Transverse colon (tissue), 4 donors: ENCODE measurements at places on chromosomes 7 and 10. TPM values are rescaled to one million over a fixed set of nuclear protein-coding genes. Genes with fewer than 3 reads are reported as not detected.

DNA sequence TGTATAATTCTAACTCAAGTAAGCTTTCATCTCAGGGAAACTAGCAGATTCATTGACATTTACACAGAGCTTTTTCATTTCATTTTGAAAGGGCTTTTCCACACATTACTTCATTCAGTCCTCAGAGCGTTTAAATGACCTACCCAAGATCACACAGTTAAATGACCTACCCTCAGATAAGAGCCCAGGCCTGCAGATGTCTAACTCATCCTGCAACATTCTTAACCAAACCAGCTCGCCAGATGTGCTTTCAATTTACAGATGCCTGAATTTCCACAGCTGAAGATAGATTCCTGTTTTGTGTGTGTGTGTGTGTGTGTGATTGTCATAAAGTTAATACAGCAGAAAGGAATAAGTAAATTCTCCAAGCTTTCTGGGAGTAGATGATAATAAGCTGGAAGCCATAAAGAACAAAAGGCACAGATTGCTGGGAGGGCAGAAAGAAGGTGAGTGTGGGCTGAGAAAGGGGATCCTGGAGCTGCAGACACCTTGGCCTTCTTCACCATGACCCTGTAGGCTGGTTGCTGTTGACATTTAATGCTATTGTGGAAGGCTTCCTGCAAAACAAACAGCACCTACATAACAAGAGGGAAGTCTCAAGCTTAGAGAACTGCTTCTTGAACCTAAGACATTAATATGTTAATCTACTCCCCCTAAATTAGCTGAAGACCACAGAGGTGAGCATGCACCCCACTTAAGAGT lies 489.7 kb upstream of the CELF2 start:
- H3K27me3 ChIP-seq: no peaks in the 10 kb centered on the region
- H3K27ac ChIP-seq: no peak overlapping the region
- DNase-seq: no peak
- no peaks in the 10 kb centered on the region for H3K4me1 ChIP-seq

DNA sequence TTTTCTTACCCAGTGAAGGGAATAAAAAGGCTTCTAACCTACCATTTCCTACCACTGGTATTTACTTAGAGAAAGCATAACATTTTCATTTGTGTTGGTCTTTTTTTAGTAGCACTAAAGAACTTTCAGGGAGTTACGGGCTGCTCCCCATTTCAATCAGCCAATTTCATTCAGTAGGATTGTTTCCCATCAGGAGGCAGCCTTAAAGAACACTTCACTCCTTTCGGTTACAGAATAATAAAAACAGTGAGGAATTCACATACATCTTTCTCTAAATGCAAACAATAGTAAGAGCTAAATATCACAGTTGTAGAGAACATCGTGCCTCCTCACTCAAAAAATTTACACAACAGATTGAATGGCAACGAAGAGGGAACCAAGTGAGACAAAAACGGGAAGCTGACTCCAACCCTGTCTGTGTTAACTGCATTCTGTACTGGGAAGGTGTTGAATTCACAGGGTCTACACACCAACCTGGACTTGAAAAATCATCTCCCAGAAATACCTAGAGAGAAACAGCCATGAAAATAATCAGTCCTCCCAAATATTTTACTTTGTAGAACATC lies 55.5 kb upstream of the ABLIM1 start:
- H3K27me3 ChIP-seq: no peaks in the 10 kb centered on the region
- no peak for DNase-seq
- H3K36me3 ChIP-seq: no peaks in the 10 kb centered on the region
- no peak overlapping the region for H3K4me3 ChIP-seq
- peak overlapping the region; percentile 4 for H3K27ac ChIP-seq
- H3K4me1 ChIP-seq: peaks cover 8% of the 10 kb centered on the region

GRCh38 chr7:29950480-29950879 lies 39.1 kb downstream of the SCRN1 start:
- no peaks in the 10 kb centered on the region for H3K4me1 ChIP-seq
- H3K27me3 ChIP-seq: no peaks in the 10 kb centered on the region
- H3K4me3 ChIP-seq: no peak overlapping the region
- no peak for DNase-seq
- H3K27ac ChIP-seq: no peak overlapping the region

- H3K36me3 ChIP-seq: no peaks in the 10 kb centered on the region
- H3K4me1 ChIP-seq: no peaks in the 10 kb centered on the region
- no peak for DNase-seq
- no peak overlapping the region for H3K27ac ChIP-seq
- H3K27me3 ChIP-seq: no peaks in the 10 kb centered on the region
- no peak overlapping the region for H3K4me3 ChIP-seq
Measured at GRCh38 chr10:22810643-22811465, 96.5 kb upstream of the PIP4K2A start.

DNA sequence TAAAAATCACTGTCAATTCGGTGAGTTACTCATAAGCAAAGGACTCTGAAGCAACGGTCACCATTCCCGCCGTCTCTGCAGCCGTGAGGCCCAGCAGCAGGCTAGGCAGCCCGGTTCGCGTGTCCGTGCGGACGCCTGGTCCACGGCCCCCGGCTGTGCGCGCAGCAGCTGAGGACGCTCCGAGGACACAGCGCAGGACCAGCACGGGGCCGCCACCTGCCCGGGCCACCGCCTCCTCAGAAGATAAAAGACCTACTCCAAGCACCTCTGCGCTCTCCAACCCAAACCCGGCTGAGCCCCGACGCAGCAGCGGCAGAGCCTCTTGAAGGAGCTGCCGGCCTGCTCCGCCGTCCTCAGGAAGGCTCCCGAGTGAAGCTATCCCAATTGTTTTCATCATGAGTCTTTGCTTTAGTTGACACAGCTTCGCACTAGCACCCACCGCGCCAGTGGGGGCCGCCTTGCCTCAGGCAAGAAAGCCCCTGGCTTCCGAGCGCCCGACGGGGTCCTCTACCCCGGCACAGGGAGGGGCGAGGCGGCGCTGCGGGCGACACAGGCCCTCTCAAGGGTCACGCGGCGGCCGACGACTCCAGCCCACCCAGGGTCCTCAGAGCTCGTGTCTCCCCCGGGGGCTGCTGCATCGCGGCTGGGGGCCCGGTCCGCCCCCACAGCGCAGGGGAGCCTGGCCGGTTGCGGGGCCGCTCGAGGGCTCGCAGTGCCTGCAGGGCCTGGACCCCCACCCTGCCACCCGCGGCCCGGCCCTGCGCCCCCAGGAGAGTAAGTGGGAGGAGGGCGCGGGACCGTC lies 16.9 kb upstream of the GPR146 start:
- no peaks in the 10 kb centered on the region for H3K27me3 ChIP-seq
- H3K27ac ChIP-seq: peak overlapping the region; percentile 97
- DNase-seq: no peak
- H3K36me3 ChIP-seq: no peaks in the 10 kb centered on the region

- H3K36me3 ChIP-seq: no peaks in the 10 kb centered on the region
- H3K4me1 ChIP-seq: no peaks in the 10 kb centered on the region
- H3K27me3 ChIP-seq: no peaks in the 10 kb centered on the region
- H3K27ac ChIP-seq: no peak overlapping the region
- no peak overlapping the region for H3K4me3 ChIP-seq
- no peak for DNase-seq
Measured at GRCh38 chr10:56279270-56279669, 81.8 kb downstream of the ZWINT start.

- peaks cover 21% of the 10 kb centered on the region for H3K4me1 ChIP-seq
- no peak for DNase-seq
- H3K4me3 ChIP-seq: no peak overlapping the region
- H3K27ac ChIP-seq: no peak overlapping the region
Measured at GRCh38 chr7:127862525-127862924, 168.7 kb downstream of the LRRC4 start.

DNA sequence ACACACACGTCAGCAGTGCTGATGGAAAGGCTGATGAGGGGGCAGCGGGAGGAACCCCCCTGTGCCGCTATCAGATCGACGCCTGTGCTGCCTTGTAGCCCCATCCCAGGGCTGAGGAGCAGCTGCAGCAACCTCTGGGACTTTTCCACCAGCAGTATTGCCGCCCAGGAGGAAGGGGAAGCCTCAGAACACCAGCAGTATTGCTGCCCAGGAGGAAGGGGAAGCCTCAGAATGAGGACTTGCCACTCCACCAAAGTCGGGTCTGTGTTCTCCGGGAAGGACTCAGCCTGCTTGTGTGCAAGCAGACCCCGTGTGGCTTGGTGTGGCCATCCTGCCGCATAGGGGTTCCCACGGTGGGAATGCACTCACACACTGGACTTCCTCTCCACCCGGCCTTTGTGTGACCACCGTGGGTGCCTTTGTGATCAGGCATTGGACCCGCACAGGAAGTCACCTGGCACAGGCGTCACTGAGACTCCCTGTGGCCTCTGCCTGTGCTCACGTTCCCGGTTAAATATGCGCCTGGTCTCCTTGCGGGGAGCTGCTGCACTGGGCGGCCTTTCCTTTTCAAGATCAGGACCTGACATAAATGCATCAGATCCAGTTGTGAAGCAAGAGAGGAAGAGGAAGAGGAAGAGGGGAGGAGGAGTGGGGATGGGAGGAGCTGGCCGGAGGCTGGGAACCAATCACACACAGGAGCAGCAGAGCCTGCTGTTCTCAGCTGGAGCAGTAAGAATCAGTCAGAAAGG lies 248.5 kb downstream of the DNAJB6 start:
- H3K4me3 ChIP-seq: no peak overlapping the region
- H3K27ac ChIP-seq: no peak overlapping the region
- H3K4me1 ChIP-seq: no peaks in the 10 kb centered on the region
- no peaks in the 10 kb centered on the region for H3K36me3 ChIP-seq
- peaks cover 28% of the 10 kb centered on the region for H3K27me3 ChIP-seq
- no peak for DNase-seq

- H3K4me1 ChIP-seq: no peaks in the 10 kb centered on the region
- no peak for DNase-seq
- no peak overlapping the region for H3K27ac ChIP-seq
- H3K36me3 ChIP-seq: no peaks in the 10 kb centered on the region
- no peaks in the 10 kb centered on the region for H3K27me3 ChIP-seq
Measured at GRCh38 chr7:147151661-147152060, 1035.1 kb downstream of the CNTNAP2 start.

RPS24 gene
- total RNA-seq: 2,370 TPM

ANKRD30A gene
- not detected for total RNA-seq

VWDE gene
- total RNA-seq: 6.4 TPM

AKR1C4 gene
- not detected for total RNA-seq
